Activated naive CD4-positive, alpha-beta T cell treated with anti-CD3 and anti-CD28 coated beads, Interleukin-2, amount 10 ng/mL, durations not matched to agents 5 hours and 36 hours (primary cell): ENCODE measurements at places on chromosomes 3 and 15. TPM values are rescaled to one million over a fixed set of nuclear protein-coding genes. Genes with fewer than 3 reads are reported as not detected.

The EOMES gene
- total RNA-seq, result 0.86 TPM

The ZNF80 gene
- total RNA-seq, result 0.12 TPM

The CPEB1 gene
- total RNA-seq, result not detected

The CKMT1B gene
- not detected for total RNA-seq

The SLC51B gene
- not detected for total RNA-seq

The SNUPN gene
- total RNA-seq, result 29.7 TPM

The CD86 gene
- total RNA-seq, result 1.4 TPM

The ZNF385D gene
- total RNA-seq, result not detected

The GABPB1 gene
- 27.7 TPM for total RNA-seq

The STAC gene
- total RNA-seq, result not detected

The WDR72 gene
- not detected for total RNA-seq

The FES gene
- 12.9 TPM for total RNA-seq

The TMEM266 gene
- total RNA-seq, result not detected

The CTDSPL gene
- total RNA-seq, result 3.3 TPM

The TTC14 gene
- total RNA-seq, result 75.0 TPM

The MINAR1 gene
- total RNA-seq, result 0.33 TPM

The BTLA gene
- total RNA-seq, result 72.1 TPM

The GOLGA8J gene
- not detected for total RNA-seq

The CXCR6 gene
- 1.7 TPM for total RNA-seq

The CHRNB4 gene
- not detected for total RNA-seq

The DUOX1 gene
- total RNA-seq, result not detected

The XIRP1 gene
- not detected for total RNA-seq

The CCR9 gene
- total RNA-seq, result not detected

The ACVR2B gene
- 6.0 TPM for total RNA-seq

The DPPA2 gene
- not detected for total RNA-seq

The SCAANT1 gene
- total RNA-seq, result not detected

The THOC7 gene
- 81.1 TPM for total RNA-seq

The PIGZ gene
- total RNA-seq, result 2.3 TPM

The CHRNA5 gene
- total RNA-seq, result 1.4 TPM

The FSIP1 gene
- 0.36 TPM for total RNA-seq

The DUOXA2 gene
- not detected for total RNA-seq

The RASL12 gene
- not detected for total RNA-seq

The P2RY1 gene
- total RNA-seq, result 0.05 TPM

The CLRN1 gene
- not detected for total RNA-seq

The TRH gene
- total RNA-seq, result not detected

The VPS8 gene
- 78.4 TPM for total RNA-seq

The TMCO5A gene
- total RNA-seq, result not detected

The SIDT1 gene
- 21.9 TPM for total RNA-seq

The DNAH12 gene
- 0.08 TPM for total RNA-seq

The PLSCR5 gene
- total RNA-seq, result not detected

The ADGRG7 gene
- not detected for total RNA-seq

The NR2E3 gene
- total RNA-seq, result not detected

The LRRC31 gene
- total RNA-seq, result not detected

The POLQ gene
- 19.7 TPM for total RNA-seq

The ACSBG1 gene
- total RNA-seq, result 0.26 TPM

The SPSB4 gene
- total RNA-seq, result not detected

The GOLGA8T gene
- not detected for total RNA-seq

The MESP1 gene
- 1.2 TPM for total RNA-seq
